ENCODE measurements at places on chromosomes 11 and 22. TPM values are rescaled to one million over a fixed set of nuclear protein-coding genes. Genes with fewer than 3 reads are reported as not detected.

DNA sequence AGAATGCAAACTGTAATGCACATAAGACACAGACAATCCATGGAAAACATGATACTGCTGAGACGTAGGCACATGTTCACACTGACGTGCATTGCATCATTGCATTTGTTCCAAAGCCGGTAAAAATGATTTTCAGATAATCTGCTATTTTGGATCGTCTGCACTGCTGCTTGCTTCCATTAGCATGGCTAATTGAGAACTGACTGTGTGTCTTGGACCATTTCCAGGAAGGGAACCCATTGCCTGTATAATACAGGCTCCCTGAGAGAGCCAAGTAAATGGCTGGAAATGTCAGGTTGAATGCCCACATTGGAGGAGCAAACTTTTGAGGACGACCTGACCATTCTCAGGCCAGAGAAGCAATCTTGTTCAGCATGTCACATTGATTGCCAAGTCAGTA, 304.8 kb downstream of the ST3GAL4 start:
- H3K36me3 ChIP-seq: no peaks in the 10 kb centered on the region
- no peaks in the 10 kb centered on the region for H3K4me1 ChIP-seq
- H3K27me3 ChIP-seq: no peaks in the 10 kb centered on the region

DNA sequence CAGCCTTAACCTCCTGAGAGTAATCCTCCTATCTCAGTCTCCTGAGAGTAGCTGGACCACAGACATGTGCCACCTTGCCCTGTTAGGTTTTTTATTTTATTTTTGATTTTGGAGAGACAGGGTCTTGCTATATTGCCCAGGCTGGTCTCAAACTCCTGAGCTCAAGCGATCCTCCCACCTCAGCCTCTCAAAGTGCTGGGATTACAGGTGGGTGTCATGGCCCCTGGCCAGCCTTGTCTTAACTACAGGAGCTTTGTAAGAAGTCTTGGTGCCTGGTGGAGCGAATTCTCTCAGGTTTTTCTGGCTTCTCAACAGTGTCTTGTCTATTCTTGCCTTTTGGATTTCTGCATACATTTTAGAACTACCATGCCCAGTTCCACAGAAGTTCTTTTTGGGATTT, 546.4 kb downstream of the TBC1D22A start:
- H3K27ac ChIP-seq: no peak overlapping the region
- no peak overlapping the region for H3K4me3 ChIP-seq
- no peaks in the 10 kb centered on the region for H3K27me3 ChIP-seq
- DNase-seq: no peak
- H3K4me1 ChIP-seq: peaks cover 18% of the 10 kb centered on the region
- H3K36me3 ChIP-seq: no peaks in the 10 kb centered on the region

PRG3 gene
- not detected for total RNA-seq

DNA sequence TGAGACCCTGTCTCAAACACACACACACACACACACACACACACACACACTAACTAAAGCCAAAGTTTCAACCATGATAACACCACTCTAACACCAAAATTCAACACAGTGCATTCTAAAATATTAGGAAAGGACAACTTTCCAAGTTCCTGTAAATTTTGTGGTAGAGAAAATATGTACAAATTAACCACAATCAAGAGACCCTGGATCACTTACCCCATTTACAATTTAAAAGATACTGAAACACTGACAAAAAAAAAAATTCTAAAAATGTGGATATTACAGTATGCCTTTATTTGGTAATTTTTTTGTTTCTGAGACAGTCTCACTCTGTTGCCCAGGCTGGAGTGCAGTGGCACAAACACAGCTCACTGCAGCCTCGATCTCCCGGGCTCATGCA, 9.7 kb downstream of the MRTFA start:
- H3K4me1 ChIP-seq: peaks cover 17% of the 10 kb centered on the region
- no peaks in the 10 kb centered on the region for H3K27me3 ChIP-seq
- H3K36me3 ChIP-seq: peaks cover 9% of the 10 kb centered on the region

CYP2D6 gene
- total RNA-seq: not detected
